ENCODE measurements at places on chromosomes 13 and 19.
A peak's percentile ranks its signal among the peaks of the same experiment; 100 is the strongest.

DNA sequence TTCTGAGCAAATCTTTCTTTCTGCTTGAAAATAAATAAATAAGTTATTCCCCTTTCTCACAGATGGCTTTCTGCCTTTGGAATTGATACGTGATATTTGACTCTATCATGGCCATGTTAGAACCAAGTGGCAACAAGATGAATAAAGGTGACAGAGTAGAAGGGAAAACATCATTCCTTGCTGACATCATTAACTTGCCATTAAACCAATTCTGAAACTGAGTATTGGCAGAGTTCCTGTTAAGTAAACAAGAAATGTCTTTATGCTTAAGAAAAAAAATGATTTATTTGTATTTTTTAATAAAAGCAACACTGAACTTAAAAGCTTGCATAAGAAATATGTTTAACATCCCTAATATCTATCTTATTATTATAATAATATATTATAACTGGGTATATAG is 828.1 kb downstream of the PCDH9 start:
- DNase-seq: no peak

DNA sequence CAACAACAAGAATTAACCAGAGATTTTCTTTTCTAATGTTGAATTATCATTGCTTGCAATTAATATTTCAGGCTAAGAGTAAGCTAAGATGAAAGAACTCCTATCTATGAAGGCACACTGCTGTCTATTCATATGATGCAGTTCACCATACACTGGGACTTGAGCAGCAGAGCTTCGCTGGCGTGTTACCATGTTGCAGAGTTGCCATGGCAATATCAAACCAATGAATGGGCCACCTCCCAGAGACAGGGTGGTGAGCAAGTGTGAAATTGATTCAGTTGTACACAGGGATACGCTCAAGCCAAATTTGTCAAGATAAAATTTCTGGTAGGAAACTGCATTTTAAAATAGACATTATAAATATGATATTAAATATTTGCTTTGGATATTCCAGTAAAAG is 69.3 kb upstream of the MYO16 start:
- no peak for DNase-seq

- no peak for DNase-seq
These were observed 36.2 kb upstream of the LRCH1 start for GRCh38 chr13:46516599-46517338.

- DNase-seq: no peak
These were observed 1.4 kb downstream of the NOVA2 start for GRCh38 chr19:45972081-45972946.

DNA sequence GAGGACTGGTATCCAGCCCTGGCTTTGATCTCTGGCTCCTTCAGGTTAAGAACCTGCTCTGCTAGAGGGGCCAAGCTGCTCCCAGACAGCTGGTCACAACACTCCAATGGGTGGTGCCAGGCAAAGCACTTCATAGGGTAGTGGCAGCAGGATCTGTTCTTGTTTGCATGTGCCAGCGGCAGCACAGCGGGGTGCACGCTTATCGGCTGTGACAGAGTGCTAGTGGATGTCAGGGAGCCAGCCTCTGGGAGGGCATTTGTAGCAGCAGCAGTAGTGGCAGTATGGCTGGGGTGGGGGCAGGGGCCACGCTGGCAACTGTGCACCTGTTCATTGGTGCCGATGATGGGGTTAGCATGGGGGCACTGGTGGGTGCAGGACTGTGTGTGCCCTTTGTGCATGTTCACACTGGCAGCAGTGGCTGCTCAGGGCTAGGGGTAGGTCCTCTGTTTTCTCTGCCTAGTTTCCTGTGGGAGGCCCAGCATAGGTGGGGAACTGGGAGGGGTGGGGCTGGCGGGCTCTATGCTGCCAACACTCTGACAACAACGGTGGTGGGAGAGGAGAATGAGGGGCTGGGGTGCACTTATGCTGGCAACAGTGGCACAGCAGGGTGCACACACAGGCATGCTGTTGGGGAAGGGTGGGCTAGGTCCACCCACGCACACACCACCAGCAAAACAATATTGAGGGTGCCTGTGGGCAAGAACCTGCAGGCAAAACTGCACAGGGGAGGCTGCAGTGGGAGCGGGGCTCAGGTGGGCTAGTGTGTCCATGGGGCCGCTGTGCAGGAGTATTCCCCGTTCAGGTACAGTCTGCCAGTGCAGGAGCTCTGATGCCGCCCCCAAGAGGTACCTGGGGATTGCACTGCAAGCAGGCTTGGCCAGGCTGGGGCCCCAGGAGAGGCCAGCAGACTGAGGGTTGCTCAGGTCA is 19.3 kb downstream of the AP1M1 start:
- no peak for DNase-seq

DNA sequence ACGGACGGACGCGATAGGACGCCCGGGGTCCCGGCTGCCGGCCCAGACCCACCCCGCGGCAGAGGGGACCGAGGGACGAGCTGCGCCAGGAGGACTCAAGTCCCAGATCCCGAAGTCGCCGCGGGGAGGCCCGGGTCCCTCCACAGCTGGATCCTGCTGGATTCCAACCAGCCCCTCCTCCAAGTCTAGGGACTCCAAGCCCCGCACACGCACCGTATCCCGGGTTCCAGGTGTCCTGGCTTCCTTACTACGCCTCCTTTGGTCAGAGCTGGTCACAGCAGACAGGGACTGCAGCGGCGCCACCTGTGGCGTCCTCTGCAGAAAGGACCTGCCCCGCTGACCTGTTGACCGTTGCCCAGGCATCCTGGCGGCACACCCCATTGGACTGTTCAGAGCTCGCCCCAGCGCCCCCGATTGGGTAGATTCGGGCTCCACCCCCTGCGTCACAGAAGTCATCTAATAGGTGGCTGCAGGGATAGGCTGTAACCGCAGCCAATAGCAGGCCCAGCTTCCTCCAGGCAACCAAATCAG is 29.0 kb upstream of the ZNF709 start:
- DNase-seq: peak; percentile 2

DNA sequence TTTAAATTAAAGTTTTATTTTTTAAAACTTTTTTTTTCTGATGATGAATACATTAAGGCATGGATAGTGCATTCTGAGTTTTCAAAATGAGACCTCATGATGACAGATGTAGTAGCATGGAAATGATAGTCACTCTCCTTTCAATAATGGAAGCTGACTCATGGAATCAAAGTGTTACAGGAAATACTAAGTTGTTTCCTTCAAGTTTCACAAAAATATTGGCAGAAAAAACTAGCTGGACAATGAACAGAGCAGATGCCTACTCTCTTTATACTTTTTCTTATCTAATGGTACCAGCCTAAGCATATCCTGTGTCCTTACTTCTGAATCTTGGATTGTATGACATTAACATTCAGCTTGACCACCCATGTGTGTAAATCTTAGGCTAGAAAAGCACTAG is 1337.3 kb downstream of the PCDH9 start:
- no peak for DNase-seq

GRCh38 chr13:75796825-75797224 is 160.7 kb downstream of the LMO7 start:
- no peak for DNase-seq

- DNase-seq: no peak
These were observed 7.9 kb upstream of the PVR start for GRCh38 chr19:44635581-44636438.

DNA sequence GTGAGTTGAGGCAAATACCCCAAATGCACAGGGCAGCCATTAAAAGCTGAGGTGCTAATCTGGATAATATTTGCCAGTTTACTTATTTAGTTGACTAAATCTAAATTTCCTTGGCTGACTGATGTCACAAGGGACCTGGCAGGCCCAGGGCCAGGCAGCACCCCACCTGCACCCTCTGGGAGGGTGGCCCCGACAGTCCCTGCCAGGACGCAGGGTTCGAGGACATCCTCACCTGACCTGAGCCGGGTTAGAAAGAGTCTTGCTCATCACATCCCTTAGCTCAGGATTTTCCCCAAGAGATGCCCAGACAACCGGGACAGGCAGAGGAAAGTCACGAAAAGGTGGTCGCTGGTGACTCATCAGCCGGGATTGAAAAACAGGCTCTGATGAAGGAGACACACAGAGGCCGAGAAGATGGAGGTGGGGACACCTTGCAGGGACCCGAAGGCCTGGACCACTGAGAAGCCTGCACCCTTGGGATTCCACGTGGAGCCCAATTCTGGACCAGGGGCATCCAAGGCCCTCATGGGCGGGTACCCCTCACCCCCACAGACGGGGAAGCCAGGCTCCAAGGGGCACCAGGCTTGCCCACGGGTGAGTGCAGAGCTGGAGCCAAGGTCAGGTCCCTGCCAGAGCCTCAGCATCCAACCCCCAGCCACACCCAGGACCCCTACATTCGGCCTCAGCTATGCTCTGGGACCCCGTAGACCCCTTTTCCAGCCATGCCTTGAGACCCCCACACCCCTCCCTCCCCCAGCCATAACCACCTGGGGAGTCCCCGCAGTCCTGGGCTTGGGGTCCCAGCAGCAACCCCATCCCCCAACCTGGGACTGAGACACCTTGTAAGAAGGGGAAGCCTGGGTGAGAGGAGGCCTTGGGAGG is 103.2 kb downstream of the SOX1 start:
- DNase-seq: no peak

GRCh38 chr13:44815623-44816022 is 173.6 kb downstream of the NUFIP1 start:
- DNase-seq: no peak

GRCh38 chr13:31008400-31009115 is 76.1 kb downstream of the TEX26 start:
- DNase-seq: no peak

- no peak for DNase-seq
These were observed 226.3 kb downstream of the DLEU7 start for GRCh38 chr13:50617134-50617721.

DNA sequence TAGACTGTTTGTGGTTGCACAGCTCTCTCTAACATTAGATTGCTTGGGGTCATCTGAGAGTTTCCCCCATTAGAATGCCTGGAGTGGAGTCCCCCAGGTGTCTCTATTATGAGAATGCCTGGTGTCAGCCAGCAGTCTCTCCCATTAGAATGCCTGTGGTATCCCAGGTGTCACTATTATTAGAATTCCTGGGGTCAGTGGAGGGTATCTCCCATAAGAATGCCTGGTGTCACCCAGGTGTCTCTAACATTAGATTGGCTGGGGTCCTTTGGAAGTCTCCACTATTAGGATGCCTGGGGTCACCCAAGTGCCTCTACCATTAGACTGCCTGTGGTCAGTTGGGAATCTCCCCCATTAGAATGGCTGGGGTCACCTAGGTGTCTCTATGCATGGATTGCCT is 1495.1 kb downstream of the UQCRFS1 start:
- no peak for DNase-seq

- DNase-seq: peak; percentile 43
These were observed 21.7 kb downstream of the MAU2 start for GRCh38 chr19:19342086-19343015.

DNA sequence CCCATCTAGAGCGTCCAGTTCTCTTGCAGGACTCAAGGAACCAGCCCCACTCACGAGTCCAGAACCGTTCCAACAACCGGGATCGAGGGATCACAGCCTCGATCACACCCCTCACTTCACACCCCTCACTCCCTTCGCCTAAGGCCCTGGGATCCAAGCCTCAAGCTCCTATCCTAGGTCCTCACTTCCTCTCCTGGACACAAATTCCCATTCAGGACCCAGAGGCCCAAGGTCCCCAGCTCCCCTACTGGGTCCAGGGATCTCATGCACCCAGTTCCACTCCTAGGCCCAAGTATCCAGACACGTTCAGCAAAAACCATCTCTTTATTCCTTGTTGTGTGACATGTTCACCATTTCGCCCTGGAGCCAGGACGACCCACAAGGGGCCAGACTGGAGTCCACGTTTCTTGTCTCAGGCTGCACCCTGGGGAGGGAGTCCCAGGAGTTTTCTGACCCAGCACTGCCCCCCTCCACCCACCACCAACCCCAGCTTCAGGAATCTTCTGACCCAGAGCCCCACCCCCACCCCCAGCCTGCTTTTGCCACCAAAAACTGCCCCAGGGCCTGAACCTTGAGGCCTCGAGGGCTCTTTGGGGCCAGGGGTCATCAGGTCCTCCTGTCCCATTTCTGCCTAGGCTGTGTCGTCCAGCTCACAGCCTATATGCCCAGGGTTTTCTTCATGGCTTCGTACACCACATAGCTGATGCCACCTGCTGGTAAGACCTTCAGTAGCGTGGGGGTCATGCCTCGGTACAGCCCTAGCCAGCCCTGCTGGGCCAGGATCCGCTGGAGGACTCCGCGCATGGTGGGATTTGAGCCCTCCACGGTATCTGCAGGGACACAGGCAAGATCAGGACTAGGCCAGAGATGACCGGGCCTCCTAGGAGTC is 1.4 kb upstream of the KHSRP start:
- DNase-seq: no peak

GRCh38 chr13:63307228-63307627 is 1891.6 kb upstream of the PCDH20 start:
- DNase-seq: no peak

- no peak for DNase-seq
These were observed 130.3 kb downstream of the USP12 start for GRCh38 chr13:27041341-27041740.

DNA sequence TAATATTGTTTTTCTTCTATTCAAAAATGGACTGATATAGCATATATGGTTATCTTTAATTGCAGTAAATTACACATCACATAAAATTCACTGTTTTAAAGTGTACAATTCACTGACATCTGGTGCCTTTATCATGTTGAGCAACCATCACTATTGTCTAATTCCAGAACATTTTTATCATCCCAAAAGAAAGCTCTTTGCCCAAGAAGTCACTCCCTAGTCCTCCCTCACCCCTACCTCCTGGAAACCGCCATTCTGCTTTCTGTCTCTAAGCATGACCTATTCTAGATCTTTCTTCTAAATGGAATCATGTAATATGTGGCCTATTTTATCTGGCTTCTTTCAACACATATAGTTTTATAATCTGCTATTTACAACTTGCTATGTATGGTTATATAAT is 525.6 kb downstream of the DCT start:
- no peak for DNase-seq

- DNase-seq: no peak
These were observed 210.0 kb downstream of the B3GLCT start for GRCh38 chr13:31409678-31410356.

GRCh38 chr19:32457571-32458158 is 52.1 kb downstream of the DPY19L3 start:
- no peak for DNase-seq

DNA sequence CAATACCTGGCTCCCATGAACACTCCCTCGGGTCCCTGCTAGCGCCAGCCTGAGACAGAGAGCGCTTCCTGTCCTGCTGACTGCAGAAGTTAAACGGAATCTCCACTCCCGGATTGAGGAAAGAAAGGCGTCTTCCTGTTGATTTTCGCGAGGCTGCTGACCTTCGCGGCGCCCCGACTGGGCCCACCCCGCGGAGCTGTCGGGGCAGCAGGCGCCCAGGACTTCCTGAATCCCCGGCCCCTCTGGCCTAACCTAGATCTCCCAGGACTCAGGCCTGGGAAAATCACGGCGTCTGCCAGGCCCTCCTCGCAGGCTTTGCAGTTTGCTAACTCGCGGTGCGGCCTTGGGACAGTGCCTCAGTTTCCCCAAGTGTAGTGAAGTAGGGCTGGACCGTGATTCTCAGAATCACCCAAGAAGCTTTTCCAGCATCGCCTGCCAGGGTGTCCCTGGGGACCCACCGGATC is 108.8 kb downstream of the KCTD15 start:
- no peak for DNase-seq

DNA sequence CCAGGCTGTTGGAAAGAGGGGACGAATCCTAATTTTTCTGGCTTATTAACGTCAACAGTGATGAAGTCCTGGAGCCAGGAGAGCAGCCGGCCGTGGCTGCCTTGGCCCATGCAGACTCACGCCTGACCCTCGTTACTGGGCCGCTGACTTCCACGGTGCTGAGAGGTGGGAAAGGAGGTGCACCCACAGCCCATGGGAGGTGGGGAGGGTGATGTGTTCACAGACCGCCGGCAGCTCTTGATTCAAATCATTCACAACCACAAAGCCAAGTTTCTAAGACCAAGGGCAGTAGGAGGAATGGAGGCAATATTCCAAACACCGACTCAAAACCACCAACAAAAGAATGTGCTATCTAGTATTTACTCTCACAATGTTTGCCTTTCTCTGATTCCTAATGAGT is 24.3 kb downstream of the COL4A2 start:
- no peak for DNase-seq

Data from hypothalamus (tissue), 51 donors.